ENCODE measurements at places on chromosomes 6 and 20.
A peak's percentile ranks its signal among the peaks of the same experiment; 100 is the strongest.

- DNase-seq, result no peak
Observed at GRCh38 chr6:103326760-103327757, 1532.7 kb downstream of the HACE1 start.

DNA sequence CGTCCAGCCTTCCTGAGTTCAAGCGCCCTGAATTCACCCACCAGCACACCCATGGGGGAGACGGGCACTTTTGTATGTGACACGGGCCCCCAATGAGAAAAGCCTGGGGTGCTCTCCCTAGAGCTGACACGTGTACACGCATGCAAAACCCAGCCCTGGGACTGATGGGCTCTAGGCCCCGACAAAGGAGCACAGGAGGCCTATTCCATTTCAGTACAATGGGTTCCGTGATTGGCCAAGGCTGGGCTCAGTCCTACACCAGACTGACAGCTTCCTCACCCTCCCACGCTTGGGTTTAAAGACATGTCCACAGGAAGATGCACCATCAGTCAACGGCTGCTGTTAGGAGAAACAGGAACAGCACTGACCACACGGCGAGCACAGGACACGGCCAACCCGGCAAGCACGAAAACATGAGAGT lies 8.8 kb downstream of the ZBTB46 start:
- no peak for DNase-seq

- no peak for DNase-seq
Observed at GRCh38 chr6:31397901-31398525, 5.4 kb upstream of the MICA start.

DNA sequence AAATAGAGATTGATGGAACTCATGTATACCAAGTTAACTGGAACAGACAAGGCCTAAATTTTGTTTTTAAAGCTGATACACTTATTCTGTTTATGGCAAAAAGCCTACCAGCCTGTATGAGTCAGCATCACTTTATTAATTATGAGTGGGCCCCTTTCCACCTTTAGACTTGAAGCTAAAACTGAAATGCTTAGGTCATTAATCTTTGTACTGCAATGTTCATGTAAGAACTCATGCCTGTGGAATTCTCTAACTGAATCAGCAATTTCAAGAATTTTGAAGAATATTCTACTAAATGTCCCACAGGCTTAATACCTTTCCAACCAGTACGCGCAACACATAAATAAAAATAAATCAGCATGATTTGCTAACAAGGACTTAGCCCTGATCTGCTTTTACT lies 140.2 kb upstream of the PHACTR1 start:
- DNase-seq, result peak; percentile 19

- DNase-seq, result no peak
Observed at GRCh38 chr6:111399626-111400025, 83.4 kb downstream of the REV3L start.

- DNase-seq, result no peak
Observed at GRCh38 chr6:15615802-15616201, 47.0 kb downstream of the DTNBP1 start.

DNA sequence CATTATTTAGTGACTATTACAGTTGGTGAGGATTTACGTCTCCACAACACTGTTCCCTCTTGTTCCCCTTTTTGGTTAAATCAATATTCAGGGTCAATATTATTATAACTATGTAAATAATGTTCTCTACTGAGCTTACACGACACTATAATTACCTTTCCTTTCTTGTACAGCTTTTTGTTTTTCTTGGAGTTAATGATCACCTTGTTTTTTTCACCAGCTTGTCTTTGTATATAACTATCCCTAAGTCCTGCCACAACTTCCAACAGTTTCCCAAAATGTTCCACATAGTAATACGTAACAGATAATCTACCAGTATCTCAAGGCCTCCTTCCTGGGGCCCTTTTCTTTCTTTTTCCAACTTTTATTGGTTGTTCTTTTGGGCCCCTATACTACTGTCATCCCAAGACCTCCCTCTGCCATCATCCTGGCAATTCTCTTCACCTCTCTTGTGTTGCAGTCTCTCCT lies 142.0 kb upstream of the SOX4 start:
- DNase-seq, result no peak

GRCh38 chr6:107730106-107730505 lies 94.0 kb downstream of the SCML4 start:
- no peak for DNase-seq

GRCh38 chr6:135488023-135488422 lies 9.5 kb downstream of the AHI1 start:
- DNase-seq, result no peak

- DNase-seq, result no peak
Observed at GRCh38 chr20:59246691-59247400, 53.6 kb upstream of the EDN3 start.

DNA sequence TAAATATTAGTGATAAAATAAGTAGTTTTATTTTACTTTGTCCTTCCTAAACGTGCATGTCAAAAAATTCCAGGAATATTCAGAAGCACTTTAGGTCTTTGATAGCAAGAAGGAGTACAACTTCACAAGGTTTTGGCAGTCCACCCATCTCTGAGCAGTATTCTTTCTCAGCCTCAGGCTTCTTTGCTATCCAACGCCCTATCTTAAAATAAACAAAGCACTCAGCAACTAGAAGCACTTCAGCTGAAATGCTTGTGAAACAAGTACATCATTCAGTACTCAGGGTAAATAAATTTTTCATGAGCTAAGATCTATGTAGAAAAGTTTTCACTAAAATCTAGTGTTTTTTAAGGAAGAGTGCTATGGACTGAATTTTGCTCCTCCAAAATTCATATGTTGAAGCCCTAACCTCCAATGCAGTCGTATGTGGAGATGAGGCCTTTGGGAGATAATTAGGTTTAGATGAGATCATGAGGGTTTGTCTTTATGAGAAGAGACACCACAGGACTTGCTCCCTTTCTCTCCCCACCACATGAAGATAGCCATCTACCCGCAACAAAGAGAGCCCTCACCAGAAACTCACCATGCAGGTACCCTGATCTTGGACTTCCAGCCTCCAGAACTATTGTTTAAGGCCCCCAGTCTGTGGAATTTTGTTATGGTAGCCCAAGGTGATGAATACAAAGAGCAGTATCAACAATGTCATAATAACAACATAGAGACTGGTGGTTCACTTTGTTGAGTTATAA lies 539.1 kb downstream of the TFAP2A start:
- no peak for DNase-seq

GRCh38 chr6:39800034-39801032 lies 8.2 kb downstream of the DAAM2 start:
- no peak for DNase-seq
